ENCODE measurements at places on chromosomes 7 and 10. TPM values are rescaled to one million over a fixed set of nuclear protein-coding genes. Genes with fewer than 3 reads are reported as not detected.

Gene HHEX
- 16.6 TPM for total RNA-seq

Gene ZSCAN25
- 9.1 TPM for total RNA-seq

Gene ZP3
- total RNA-seq: 17.5 TPM

Gene TEX36
- not detected for total RNA-seq

Gene GPR146
- total RNA-seq: 2.1 TPM

Gene TRPV5
- total RNA-seq: not detected

Gene FAM25C
- total RNA-seq: 2.0 TPM

Gene OIT3
- not detected for total RNA-seq

Gene CREB5
- 4.8 TPM for total RNA-seq

Gene RNF133
- not detected for total RNA-seq

Gene MRLN
- total RNA-seq: not detected

Gene SPAM1
- not detected for total RNA-seq

Gene IKZF1
- not detected for total RNA-seq

Gene POM121
- total RNA-seq: 43.6 TPM

Gene HYAL4
- total RNA-seq: not detected

Gene COBL
- total RNA-seq: 4.9 TPM

Gene CUL2
- total RNA-seq: 19.1 TPM

Gene STEAP1B
- total RNA-seq: 0.30 TPM

Gene AGR3
- total RNA-seq: not detected

Gene GPR26
- total RNA-seq: not detected

Gene SVIL
- 23.9 TPM for total RNA-seq

Gene SLC26A3
- total RNA-seq: not detected

Gene H2BK1
- total RNA-seq: not detected

Gene ZPBP
- total RNA-seq: not detected

Gene MKX
- not detected for total RNA-seq

Gene ELAPOR2
- total RNA-seq: 0.14 TPM

Gene GNGT1
- total RNA-seq: not detected

Gene JAKMIP3
- total RNA-seq: 1.8 TPM

Gene NODAL
- total RNA-seq: not detected

Gene FXYD4
- total RNA-seq: not detected

All from A549 treated with DMSO at 1 μM for 4 hours (cell line).